ENCODE measurements at places on chromosomes 5 and 9. TPM values are rescaled to one million over a fixed set of nuclear protein-coding genes. Genes with fewer than 3 reads are reported as not detected.

Gene RNF20
- total RNA-seq = 26.0 TPM

Gene CCT5
- 161 TPM for total RNA-seq

Gene MCCC2
- 25.5 TPM for total RNA-seq

Gene SLIT3
- 42.4 TPM for total RNA-seq

Gene LCN10
- not detected for total RNA-seq

Gene KIAA1958
- total RNA-seq = 6.6 TPM

Gene IL13
- 0.10 TPM for total RNA-seq

Gene NUDCD2
- 8.2 TPM for total RNA-seq

Gene SPATA31E1
- not detected for total RNA-seq

Gene HMMR
- 12.2 TPM for total RNA-seq

Gene RNF183
- 0.20 TPM for total RNA-seq

Gene IL5
- not detected for total RNA-seq

Gene PAEP
- total RNA-seq = not detected

Gene ORM1
- total RNA-seq = 4.8 TPM

Gene PCDHB5
- total RNA-seq = 2.7 TPM

Gene ZNF483
- total RNA-seq = 4.2 TPM

DNA sequence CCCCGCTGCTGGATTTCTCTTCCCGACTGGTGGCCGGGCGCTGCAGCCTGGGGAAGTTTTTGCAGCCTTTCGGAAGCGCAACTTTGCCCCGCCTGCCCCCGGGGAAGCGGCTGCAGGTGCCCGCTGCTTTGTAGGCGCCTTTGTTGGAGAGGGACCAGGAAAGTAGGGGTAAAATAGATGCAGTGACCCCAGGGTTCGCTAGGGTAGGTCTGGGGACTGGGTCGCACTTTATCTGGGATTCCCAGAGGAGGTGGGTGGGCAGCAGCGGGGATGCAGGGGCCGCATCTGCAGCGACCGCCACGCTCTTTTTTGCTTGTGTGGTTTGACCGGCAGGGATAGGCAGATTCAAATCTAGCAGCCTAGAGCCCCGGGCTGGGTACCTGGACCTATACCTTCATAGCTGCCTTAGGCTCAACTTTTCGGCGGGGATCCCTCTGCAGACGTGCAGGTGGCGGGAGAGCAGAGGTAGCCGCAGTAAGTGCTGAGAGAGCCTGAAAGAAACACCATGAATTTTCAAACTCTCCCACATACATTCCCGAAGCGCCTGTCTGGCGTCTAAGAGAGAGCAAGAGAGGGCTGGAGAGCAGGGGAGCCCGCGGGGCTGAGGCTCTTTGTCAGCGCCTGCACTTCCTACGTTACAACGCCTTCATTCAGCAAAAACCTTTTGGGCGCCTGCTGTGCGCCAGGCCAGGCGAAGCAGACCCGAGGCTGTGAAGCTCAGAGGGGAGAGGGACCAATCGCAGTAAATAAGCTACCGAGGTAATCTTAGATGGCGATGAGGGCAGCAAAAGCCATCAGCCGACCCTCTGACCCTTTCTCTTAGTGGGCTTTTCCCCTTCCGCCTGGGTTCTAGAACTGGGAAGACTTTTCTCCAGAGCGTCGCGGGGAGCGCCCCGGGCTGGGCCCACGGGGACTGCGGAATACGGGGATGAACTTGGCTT, 642 bp downstream of the SV2C start:
- no peak for DNase-seq

GRCh38 chr5:115636008-115636407, 10.2 kb upstream of the TMED7 start:
- no peak for DNase-seq

DNA sequence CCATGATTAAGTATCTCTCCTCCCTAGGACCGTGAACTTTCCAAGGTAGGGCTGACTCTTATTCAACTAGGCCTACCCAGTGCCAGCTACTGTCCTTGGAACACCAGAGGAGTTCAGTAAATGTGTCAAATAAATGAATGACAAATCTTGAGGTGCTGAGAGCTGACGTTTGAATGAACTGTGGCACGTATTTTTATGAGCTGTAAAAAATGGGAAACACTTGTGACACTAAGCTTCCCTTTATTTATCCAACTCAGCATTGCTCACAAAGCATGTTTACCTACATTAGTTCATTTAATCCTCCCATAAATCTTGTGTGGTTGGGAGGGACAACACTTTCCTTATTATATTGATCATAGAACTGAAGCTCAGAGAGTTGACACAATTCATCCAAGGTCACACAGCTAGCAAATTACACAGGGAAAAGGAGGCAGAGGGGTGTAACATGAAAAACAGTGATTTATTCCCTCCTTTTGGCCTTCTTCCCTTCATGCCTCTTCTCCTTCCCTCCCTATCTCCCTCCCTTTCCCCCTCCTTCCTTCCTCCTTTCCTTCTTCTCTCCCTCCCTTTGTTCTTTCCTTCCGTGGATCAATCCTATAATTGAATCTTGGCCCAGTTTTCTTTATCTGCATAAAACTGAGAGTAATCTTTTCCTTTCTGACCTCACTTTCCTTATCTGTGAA, 412.6 kb downstream of the DMRT2 start:
- no peak for DNase-seq

GRCh38 chr5:10981932-10982331, 220.9 kb upstream of the DAP start:
- no peak for DNase-seq

GRCh38 chr5:11289733-11290132, 528.7 kb upstream of the DAP start:
- no peak for DNase-seq

DNA sequence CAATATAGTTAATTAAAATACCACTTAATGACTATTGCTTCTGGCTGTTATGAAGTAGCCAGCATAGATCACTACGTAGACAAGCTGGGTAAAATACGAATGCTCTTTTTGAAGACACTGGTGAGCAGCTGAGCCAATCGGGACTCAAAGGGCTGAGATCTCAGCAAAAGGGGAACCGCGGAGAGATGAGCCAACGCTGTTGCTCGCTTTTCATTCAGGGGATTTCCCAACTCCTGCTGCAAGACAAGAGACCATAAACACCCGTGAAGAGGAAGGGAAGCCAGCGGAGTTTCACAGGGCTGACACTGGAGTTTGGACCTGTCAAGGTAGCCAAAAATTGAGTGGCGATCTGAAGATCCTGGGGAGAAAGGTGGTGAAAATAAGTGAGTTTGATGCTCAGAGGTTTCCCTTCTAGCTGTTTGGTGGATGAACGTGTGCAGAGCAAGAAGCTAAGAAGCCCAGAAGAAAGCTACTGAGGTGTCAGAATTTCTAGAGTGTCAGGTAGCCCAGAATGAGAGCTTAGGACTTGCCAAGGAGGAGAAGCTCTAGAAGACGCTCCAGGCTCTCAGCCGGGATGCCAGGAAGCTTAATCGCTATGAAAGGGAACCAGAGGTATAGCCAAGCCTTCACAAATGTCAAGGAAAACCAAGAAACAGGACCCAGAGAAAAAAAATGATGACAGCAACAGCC, 79.6 kb upstream of the RNU6ATAC start:
- no peak for DNase-seq

DNA sequence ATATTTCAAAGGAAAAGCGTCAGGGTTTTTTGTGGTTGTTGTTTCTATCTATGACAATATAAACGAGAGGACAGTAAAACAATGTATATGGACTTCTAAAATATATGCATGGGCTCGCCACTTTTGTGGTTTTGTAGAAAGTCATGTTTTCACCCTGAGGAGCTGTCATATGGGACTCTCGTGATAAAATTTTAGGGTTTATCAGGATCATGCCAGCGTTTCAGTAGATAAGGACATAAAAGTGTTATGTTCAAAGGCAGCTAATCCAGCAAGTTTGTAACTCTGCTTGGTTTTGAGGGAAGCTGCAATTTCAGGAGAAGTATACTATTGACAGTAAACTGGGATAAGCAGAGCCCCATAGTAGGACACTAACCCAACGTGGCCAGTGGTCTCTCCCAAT, 120.3 kb downstream of the CDC42SE2 start:
- DNase-seq = no peak

DNA sequence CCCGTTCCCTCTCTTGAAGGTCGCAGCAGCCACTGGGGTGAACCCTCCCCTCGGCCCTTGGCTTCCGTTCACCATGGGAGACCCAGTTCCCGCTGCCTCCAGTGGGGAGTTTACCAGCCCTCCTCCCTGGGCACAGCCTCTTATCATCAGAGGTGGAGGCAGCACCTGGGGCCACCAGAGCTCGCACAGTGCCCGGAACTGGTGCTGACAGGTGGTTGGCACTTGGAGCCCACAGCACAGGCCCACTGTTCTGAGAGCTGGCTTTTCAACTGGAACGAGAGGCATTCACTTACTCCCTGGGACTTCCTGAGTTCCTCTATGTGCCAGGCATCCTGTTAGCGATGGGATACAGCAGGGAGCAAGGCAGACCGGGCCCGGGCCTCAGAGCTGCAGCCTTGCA, 106.8 kb upstream of the FCN2 start:
- no peak for DNase-seq

DNA sequence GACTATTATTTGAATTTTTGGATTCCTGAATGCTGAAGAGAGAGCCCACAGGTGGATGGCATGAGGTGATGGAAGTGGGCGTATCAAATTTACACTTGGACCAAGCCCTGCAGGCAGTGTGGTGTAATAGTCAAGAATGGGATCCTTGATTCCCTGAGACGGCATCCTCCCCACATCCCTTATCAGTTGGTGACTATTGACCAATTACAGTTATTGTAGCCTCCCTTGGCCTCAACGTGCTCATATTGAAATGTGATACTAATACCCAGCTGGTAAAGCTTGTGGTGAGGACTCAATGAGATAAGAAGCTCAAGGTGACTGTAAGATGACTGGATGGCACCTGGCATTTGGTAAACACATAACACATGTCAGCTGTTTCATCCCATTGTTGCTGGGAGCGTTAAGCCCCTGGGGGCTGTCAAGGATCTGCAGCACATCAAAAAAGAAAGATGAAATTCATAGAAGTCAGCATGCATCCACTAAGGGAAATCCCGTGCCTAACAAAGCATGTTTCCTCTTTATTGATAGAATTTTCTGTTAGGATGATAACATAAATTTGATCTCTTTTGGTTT, 65.6 kb upstream of the IRX2 start:
- no peak for DNase-seq

DNA sequence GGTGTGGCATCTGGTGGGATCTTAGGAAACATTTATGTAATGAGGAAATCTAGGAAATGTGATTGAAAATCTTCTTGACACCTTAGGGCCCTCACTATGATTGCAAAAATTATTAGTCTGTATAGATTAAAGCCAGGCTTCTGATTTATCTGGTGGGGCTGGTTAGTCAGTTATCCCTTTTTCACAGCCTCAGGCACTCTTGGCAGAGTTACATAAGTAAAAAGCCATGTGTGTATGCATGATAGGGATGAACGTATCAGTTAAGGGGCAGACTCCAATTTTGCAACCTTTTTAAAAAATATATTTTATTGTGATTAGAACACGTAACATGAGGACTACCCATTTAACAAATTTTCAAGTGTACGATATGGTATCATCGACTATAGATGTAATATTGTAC, 30.6 kb upstream of the RAB14 start:
- no peak for DNase-seq

- no peak for DNase-seq
Observed at GRCh38 chr9:111601237-111602018, 2.0 kb upstream of the PTGR1 start.

GRCh38 chr9:27528886-27529315, 713 bp downstream of the MOB3B start:
- peak; percentile 32 for DNase-seq

- DNase-seq = peak; percentile 79
Observed at GRCh38 chr9:72526901-72527800, 5.7 kb downstream of the TMC1 start.

DNA sequence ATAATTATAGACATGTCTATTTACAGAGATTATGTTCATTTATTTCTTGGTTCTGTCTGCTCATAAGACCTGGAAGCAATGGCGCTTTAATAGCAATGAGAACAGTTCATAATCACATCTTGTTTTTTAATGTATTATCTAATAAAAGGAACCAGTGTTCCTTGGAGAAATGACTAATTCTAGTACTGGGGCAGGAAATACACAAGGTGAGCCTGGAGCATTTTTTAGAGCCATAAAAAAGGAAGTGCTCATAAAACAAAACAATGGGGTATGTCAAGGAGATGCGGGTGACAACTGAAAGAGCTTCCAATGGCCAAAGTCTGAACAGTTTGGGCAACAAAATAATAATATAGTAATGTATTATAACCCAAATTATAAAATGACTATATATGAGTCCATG, 531.9 kb upstream of the CHD1 start:
- DNase-seq = no peak

- DNase-seq = no peak
Observed at GRCh38 chr5:164481270-164481669, 975.9 kb downstream of the MAT2B start.

GRCh38 chr5:95178046-95178651, 106.7 kb downstream of the MCTP1 start:
- DNase-seq = no peak

- DNase-seq = no peak
Observed at GRCh38 chr5:76294573-76294972, 108.5 kb upstream of the IQGAP2 start.

DNA sequence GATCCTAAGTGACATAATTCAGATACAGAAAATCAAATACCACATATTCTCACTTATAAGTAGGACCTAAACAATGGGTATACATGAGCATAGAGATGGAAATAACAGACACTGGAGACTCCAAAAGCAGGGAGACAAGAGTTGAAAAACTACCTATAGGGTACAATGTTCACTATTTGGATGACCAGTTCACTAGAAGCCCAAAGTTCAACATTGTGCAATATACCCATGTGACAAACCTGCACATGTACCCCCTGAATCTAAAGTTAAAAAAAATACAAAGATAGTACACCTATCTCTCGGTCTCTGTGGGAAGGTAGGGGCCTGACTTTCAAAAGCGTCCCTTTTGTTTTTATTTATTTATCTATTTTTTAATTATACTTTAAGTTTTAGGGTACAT, 11.7 kb upstream of the OR1N1 start:
- no peak for DNase-seq

DNA sequence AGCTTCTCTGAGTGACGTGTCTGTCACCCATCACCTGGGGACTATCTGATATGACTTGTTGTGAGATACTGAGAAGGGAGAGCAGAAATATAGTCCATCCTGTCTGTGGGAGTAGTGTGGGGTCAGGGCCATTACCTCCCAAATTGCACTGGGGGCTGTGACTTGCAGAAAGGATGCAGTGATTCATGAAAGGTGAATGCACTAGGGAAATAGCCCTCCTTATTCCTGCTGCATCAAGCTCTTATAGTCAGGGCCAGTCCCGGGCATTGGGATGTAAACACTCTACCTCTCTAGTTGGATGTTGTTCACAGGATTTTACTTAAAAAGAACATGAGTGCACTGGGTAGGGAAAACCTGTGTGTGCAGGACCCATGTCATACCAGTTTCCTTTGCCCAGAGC, 124.8 kb downstream of the STK32A start:
- no peak for DNase-seq

DNA sequence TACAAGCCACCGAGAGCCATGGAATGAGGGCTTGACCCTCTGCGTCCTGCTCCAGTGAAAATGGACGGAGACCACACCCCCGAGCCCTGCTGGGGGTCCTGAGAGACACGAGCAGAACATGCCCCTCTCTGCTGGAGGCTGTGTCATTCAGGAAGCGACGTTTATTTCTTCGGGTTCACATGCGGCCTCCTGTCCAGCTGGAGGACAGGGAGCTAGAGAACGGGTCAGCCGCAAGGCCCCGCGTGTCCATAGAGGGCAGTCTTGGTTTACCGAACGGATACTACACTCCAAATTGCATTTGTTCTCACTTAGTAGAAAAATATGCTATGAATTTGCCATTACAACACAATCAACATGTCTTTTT, 36.1 kb downstream of the MRPL36 start:
- DNase-seq = peak; percentile 80

- DNase-seq = no peak
Observed at GRCh38 chr9:133621725-133622267, 12.6 kb upstream of the FAM163B start.
